ENCODE measurements at places on chromosomes 4 and X. TPM values are rescaled to one million over a fixed set of nuclear protein-coding genes. Genes with fewer than 3 reads are reported as not detected.
A peak's percentile ranks its signal among the peaks of the same experiment; 100 is the strongest.

NIPAL1 gene
- total RNA-seq, result 3.1 TPM

ARX gene
- 0.10 TPM for total RNA-seq

TMEM156 gene
- not detected for total RNA-seq

NXF2B gene
- not detected for total RNA-seq

RBM47 gene
- not detected for total RNA-seq

GRCh38 chr4:92387459-92388069 lies 83.8 kb downstream of the GRID2 start:
- DNase-seq, result peak; percentile 52

- DNase-seq, result peak; percentile 75
Measured at GRCh38 chrX:120205816-120206753, 44.5 kb upstream of the ZBTB33 start.

DNA sequence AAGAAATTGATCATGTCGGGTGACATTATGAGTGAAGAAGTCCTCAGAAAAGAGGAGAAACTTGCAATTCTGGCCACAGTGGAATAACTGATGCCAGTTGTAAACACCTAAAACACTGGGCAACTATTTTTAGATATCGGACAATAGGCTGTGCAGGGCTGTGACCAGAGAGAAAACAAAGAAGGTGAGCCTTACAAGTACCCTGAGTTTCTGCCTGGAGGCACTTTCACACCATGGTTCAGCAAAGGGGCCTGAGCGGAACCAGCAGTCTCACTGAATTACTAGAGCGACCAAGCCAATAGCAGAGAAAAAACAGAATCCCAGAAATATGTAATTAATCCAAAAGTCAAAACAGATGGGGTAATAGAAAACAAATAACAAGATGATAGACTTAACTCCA lies 11.2 kb downstream of the IRAK1 start:
- DNase-seq, result no peak

BRS3 gene
- not detected for total RNA-seq

DNA sequence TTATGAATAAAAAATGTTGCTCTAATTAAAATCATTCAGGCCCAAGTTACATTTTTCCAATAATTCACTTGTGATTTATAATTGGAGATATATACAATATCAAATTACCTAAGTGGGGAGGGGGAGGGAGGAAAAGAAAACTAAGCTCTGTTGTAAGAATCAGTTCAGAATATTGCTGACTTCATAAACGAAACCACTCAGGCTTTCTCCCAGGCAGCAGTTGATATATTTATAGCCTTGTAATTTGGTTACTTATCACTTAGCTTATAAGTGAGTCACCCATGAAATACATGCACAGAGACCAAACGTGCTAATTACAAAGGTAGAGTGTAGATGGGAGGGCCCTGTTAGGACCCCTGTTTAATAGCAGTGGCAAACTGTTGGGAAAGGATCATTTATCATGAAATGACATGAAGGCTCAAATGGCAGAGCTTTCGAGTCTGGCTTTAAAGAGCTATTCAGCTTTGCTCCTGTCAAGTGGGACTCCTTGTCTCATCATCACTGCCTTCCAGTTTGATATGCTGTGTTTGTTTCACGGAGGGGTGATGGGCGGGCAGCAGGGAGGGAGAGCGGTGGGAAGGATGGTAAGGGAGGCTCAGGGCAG lies 105.6 kb upstream of the PGRMC2 start:
- peak; percentile 71 for DNase-seq

SEL1L3 gene
- 6.8 TPM for total RNA-seq

GRCh38 chr4:167985565-167985964 lies 106.8 kb upstream of the ANXA10 start:
- no peak for DNase-seq

TCEAL2 gene
- total RNA-seq, result not detected

DNA sequence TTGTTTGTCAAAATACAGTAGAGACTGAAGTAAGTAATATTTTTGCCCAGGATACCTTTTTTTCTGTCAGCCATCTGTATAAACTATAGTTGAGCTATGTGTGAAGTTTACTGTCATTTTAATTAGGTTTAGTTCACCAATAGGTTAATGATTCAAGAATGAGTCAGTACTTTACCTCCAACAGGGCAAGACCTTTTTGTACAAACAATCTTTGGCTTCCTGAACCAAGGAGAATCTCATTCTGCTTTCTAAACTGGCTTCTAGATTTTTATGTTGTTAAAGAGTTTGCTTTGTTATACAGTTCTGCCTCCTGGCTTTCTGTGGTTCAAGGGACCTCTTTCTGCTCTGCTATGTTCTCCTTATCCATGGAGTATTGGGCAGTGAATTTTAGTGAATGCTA lies 412.0 kb upstream of the NR3C2 start:
- no peak for DNase-seq

FAM53A gene
- total RNA-seq, result 26.7 TPM

DNA sequence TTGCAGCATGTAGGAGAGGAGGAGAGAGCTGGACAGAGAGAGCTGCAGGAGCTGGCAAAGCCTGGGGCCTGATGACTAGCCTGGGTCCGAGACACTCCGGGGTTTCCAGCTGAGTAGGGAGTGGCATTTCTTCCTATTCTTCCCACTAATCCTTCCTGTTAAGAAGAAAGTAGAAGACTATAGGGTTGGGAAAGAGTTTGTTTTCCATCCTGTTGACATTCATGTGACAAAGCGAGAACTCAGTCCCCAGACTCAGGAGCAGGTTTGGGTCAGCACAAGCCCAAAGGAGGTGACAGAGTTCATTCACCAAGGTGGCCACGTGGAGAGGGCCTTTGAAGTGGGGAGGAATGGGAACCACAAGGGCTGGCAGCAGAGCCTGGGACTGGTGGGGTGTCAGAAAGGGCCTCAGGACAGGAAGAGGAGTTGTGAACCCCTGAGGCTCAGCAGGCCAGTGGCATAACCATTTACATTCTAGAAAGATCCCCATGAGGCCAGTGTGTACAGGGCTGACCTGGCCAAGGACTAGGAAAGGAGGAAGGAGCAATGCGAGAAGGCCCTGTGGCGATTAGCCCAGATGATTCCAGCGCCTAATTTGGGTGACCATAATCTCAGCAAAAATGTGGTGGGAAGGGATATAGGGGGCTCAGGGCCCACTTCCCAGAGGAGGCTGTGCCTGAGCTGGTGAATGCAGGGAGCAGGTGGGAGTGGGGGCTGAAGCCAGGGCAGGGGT lies 3.3 kb upstream of the HAUS3 start:
- DNase-seq, result no peak

- no peak for DNase-seq
Measured at GRCh38 chr4:651884-652642, 22.0 kb downstream of the ATP5ME start.

GRCh38 chr4:125911058-125911457 lies 596.3 kb downstream of the FAT4 start:
- no peak for DNase-seq

DNA sequence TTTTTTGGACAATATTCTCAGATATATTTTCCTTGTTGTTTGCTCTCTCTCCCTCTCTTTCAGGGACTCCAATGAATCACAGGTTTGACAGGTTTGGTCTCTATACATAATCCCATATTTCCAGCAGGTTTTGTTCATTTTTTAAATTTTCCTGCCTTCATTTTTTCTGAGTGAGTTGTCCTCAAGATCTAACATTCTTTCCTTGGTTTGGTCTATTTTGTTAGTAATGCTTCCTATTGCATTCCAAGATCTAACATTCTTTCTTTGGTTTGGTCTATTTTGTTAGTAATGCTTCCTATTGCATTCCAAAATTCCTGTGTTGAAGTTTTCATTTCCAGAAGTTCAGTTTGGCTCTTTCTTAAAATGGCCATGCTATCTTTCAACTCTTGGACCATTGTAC lies 45.3 kb upstream of the ZMAT1 start:
- DNase-seq, result no peak

PRDM8 gene
- 14.7 TPM for total RNA-seq

- peak; percentile 12 for DNase-seq
Measured at GRCh38 chrX:31969714-31970113, 897.9 kb upstream of the FTHL17 start.

DNA sequence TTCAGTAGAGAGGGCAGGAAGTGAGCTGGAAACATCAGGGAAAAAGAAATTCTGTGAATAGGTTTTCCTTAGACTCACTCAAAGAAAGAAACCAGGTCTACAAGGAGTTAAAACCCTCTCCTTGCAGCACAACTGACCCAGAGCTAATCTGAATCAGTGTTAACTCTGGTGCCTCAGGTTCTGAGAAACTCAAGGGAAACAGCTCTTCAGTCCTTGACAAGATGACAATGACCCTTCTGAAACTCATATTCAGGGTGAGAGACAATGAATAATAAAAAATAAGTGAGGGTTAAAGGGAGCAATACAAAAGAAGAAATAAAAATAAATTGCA lies 903.6 kb downstream of the STPG2 start:
- no peak for DNase-seq

GRCh38 chrX:1334854-1335253 lies 1.7 kb upstream of the IL3RA start:
- no peak for DNase-seq

TECRL gene
- not detected for total RNA-seq

- no peak for DNase-seq
Measured at GRCh38 chr4:82906469-82906868, 5.9 kb downstream of the THAP9 start.

GRCh38 chrX:153922932-153923857 lies 2.9 kb downstream of the ARHGAP4 start:
- peak; percentile 65 for DNase-seq

ASB5 gene
- total RNA-seq, result 1,422 TPM

PCDH7 gene
- total RNA-seq, result 50.9 TPM

PF4V1 gene
- not detected for total RNA-seq

TMEM255A gene
- total RNA-seq, result 0.05 TPM

DNA sequence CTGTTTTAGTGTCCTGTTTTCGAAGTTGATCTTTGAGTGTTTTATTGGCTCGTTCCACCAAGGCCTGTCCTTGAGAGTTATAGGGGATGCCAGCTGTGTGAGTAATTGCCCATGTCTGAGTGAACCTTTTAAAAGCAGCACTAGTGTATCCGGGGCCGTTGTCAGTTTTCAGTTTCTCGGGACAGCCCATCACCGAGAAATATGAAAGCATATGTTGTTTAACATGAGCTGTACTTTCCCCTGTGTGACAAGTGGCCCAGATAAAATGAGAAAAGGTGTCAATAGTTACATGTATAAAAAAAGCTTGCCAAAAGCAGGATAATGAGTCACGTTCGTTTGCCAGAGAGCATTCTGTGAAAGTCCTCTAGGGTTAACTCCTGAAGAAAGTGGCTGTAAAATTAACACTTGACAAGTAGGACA lies 48.6 kb upstream of the RASSF6 start:
- no peak for DNase-seq

GRCh38 chr4:151519728-151520415 lies 110.9 kb downstream of the FHIP1A start:
- no peak for DNase-seq

GRCh38 chrX:19096586-19096985 lies 25.7 kb downstream of the ADGRG2 start:
- DNase-seq, result no peak

DNA sequence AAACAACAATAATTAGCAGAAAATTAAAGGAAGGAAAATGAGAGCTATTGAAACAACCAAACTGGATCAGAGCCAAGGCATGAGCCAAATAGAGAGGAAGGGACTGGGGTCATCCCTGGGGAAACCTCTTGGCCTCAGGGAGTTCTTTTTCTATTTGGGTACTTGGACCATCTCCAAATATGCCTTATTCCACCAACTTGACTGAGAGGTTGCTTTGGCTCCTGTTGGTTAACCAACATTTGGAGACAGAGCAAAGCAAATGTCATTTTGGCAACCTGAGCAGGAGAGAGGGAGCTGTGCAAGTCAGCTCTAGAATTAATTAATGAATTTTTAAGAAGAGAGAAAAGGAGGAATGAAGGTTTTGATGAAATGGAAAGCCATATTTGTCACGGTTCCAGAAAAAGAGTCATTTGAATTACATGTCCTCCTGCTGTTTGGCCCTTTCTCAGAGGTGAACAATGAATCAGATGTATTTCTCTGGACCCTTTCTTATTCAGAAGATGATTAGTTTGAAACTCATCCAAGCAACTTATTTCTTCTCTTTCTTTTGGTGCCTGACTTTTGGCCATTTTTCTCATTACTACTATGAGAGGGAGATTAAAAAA lies 119.1 kb downstream of the CNKSR2 start:
- no peak for DNase-seq

All from myocyte (in vitro differentiated cells).